Neural crest cell (in vitro differentiated cells): ENCODE measurements at places on chromosomes 5 and 9. TPM values are rescaled to one million over a fixed set of nuclear protein-coding genes. Genes with fewer than 3 reads are reported as not detected.

DNA sequence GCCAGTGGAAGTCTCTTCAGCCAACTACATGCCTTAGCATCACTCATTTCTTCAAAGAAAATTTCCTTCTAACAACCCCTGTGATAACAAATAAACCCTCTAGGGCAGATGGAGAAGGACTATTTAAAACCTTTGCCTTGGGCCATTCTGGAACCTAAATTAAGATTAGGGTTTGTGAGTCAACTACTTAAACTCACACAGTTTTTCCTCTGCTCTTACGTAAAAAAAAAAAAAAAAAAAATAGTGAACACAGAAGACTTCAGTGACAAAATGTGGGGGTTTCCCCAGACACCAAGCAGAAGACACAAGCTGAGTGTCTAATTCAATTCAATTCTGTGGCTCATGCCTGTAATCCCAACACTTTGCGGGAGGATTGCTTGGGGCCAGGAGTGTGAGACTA is 65.8 kb upstream of the ERCC6L2 start:
- DNase-seq = no peak

DNA sequence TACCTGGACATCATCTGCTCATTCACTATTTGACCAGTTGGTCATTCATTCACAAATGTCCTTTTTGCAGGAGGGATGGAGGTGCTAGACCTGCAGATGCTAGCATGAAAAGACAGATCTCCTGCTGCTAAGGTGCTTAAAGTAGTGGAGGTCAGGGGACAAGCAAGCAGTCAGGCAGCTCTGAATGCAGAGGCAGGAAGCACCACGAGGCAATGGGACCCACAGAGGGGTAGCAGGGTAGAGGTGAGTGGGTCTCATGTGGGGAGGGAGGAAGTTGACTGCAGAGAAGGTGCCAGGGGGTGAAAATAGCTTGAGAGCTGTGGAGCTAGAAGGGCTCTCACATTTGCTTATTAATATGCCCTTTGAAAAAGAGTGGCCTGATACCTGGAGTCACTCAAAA is 25.2 kb downstream of the FXN start:
- DNase-seq = no peak

DNA sequence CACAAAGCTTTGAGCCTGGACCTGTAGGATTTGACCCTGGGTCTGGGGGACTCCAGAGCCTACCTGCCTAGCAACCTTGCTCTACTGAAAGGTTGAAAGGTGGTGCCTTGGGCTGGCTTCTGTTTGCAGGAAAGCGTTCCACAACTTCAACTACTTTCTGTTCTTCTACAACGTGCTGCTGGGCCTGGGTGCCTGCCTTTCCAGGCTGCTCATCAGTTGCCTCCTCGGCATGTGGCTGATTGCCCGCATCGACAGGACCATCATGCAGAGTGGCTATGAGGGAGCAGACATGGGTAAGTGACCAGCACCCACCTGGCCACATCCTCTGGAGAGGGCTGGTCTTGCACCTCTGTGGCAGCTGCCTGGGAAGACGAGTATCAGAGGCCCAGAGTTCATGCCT is 13.6 kb upstream of the CCDC180 start:
- DNase-seq = no peak

The ASPN gene
- not detected in 2 replicates for total RNA-seq

The FBXW5 gene
- 81.2 and 83.9 TPM in 2 replicates for total RNA-seq
